ENCODE measurements at places on chromosomes 3 and 15.
A peak's percentile ranks its signal among the peaks of the same experiment; 100 is the strongest.

GRCh38 chr3:23723930-23724329, 81.8 kb upstream of the UBE2E1 start:
- no peak for DNase-seq

DNA sequence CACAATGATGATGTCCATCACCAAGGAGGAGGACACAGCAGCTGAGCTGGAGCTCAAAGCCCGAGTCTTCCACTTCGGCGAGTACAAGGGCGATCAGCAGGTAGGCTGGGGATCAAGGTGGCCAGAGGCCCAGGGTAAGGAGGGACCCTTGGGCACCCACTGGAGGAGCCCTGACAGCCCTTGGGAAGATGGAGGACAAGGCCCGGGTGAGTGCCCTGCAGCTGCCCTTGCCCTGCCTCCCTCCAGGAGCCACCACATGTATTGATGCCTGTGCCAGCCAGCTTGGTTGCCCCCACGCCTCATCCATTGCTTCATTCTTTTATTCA, 38.4 kb downstream of the CFAP100 start:
- DNase-seq = no peak

- DNase-seq = no peak
Measured at GRCh38 chr3:71201939-71202338, 381.6 kb downstream of the FOXP1 start.

- DNase-seq = no peak
Measured at GRCh38 chr15:33716025-33716424, 252.3 kb upstream of the CHRM5 start.

DNA sequence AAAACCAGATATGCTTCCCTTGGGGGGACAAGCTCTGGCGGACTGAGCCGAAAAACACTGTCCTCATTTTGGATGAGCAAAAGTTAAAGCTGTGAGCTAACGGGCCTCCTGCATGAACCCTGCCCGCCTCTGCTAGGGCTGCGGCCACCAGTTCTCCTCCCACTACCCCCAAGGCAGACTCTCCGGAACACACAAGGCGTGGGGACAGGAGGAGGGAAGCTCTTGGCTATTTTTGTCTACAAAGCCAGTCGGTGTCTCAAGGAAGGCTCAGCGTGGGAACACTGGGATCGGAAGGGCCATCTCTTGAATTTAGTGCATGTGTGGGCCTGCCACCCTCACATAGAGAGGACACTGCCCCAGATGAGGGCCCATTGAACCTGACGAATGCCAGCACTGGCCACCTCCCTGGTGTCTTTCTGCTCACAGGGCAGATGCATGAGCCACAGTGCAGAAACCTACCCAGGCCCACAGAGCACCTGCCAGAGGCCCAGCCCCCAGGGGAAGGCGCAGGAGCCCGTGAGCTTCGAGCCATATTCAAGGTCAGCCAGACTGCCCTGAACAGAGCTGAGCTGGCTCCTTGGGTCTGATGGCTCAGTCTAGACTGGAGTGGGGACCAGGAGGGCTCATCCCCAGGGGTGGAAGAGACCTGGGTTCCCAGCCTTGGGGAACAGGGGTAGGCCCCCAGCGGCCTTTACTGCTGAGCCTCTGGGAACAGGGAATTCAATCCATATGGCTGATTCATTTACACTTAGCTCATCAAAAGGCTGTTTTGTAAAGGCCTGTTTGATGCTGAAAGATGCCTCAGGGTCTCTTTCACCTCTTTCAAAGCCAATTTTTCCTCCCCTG, 38.3 kb downstream of the HCN4 start:
- no peak for DNase-seq

DNA sequence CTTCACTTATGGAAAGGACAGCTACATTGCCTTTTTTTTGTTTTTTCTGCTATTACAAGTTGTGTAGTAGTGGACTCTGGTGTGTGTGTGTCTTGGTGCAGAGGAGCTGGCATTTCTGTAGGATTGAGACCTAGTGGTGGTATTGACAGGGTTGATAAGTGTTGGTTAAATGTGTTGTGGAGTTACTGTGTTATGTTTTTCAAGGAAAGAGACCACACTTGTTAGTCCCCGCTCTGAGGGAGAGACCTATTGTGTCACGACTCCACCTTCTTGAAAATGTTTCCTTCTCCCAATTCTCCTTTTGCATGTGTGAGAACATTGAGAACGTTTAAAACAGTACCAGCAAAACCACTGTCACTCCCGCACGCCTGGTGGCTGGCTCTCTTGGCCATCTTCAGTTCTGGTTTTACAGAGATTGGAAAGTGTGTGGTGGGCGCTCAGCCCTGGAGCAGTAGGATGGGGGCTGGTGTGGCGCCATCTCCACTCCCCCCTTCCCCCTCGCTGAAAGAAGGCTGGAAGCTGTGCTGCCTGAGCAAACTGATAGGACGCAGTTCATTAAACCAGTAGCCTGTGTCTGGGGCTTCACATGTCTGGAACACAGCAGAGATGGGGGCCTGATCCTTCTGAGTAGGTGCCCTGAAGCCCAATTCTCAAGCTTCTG, 5.5 kb downstream of the KLF13 start:
- DNase-seq = no peak

DNA sequence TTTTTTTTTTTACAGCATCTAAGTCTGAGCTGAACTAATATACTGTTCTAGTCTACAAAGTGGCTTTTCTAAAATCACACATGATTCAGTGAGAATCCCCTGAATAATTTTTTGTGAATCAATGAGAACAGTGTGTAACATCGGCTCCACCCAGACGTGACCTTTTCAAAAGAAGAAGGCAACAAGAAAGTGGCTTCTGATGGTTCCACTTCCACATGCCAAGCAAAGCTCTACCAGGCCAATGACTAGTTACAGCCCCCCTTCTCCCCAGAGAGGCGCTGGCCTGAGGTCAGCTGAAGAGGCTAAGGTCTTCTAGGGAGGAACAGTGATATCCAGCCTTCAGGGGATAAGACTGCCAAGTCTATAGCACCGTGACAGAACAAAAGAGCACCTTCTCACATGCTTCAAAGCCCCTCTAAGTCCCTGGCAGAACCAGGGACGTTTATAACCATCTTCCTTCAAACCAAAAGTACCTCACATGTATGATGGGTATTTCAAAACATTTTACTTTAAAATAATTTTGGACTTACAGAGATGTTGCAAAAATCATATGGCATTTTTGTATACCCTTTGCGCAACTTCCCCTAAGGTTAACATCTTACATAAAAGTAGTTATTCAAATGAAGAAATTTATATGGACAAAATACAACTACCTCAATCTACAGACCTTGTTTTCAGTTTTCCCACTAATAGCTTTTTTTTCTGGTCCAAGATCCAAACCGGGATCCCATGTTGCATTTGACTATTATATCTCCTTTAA, 177.9 kb downstream of the OSBPL10 start:
- DNase-seq = no peak

GRCh38 chr3:150285601-150286000, 122.5 kb upstream of the TSC22D2 start:
- no peak for DNase-seq

DNA sequence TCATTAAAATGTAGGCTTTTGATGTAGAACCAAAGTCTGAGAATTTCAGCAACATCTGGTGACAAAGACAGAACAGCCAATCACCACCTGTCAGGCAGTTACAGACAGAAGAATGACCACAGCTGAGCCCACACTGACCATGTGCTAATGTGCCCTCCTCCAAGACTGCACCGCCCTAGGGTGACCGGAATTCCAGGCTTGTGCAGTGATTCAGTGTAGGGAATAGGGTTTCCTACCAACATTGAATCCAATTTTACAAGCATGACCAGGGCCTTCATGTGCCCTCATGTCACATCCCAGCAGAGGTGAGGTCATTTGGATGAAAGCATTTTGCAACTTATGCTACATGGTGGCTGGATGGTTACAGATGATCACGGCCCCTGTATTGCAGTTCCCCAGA, 412.5 kb downstream of the SOX2 start:
- DNase-seq = no peak

- DNase-seq = no peak
Measured at GRCh38 chr15:95556866-95557225, 773.7 kb upstream of the NR2F2 start.

DNA sequence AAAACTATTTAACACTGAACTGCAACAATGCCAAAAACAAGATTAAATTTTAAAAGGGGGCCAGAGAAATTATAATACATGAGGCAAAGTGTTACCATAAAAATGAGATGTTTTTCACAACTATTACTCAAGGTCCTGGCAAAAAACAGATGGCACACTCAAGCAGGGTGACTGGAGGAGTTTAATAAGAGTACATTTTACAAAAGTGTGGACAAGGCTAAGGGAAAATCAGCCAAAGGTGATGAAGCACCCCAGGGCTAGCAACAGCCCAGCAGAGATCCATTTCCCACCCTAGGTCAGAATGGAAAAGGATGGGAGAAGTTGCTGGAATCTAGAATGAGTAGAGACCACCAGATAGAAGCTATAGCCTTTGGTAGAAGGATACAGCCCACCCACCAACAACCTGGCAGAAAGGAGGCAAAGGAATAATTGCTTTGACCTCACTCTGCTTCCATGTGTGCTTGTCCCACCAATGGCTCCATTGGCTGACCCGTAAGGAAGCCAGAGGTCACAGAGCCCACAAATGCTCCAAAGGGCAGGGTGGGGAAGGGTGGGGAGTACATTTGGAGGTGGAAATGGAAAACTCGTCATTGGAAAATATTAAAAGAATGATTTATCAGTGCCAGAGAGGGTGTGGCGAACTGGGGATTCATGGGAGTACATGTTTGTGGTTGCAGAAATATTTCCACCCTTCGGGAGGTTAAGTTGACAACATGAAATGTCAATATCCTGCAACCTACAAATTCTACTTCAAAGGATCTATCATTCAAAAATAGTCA, 161.0 kb upstream of the UBE2E2 start:
- no peak for DNase-seq

DNA sequence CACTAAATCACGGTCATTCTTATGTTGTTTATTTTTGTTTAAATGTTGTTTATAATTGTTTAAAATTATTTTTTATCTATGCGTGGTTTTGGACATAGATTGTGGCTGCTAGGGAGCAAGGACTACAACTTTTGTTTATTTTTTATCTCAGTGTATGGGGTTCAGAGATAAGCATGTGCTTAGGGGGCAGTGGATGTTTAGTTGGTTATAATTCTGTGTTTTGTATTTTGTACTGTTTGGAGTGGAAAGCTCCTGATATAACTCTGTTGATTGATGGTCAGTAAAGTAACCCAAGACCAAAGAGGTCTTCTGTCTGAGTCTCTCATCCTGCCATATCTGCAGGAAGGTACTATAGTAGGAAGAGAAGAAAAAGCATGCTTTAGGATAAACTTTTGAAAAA, 36.5 kb upstream of the NPHP3 start:
- no peak for DNase-seq

- DNase-seq = no peak
Measured at GRCh38 chr3:41580274-41580959, 381.1 kb downstream of the CTNNB1 start.

GRCh38 chr15:58070801-58071418, 5.4 kb upstream of the ALDH1A2 start:
- peak; percentile 19 for DNase-seq

DNA sequence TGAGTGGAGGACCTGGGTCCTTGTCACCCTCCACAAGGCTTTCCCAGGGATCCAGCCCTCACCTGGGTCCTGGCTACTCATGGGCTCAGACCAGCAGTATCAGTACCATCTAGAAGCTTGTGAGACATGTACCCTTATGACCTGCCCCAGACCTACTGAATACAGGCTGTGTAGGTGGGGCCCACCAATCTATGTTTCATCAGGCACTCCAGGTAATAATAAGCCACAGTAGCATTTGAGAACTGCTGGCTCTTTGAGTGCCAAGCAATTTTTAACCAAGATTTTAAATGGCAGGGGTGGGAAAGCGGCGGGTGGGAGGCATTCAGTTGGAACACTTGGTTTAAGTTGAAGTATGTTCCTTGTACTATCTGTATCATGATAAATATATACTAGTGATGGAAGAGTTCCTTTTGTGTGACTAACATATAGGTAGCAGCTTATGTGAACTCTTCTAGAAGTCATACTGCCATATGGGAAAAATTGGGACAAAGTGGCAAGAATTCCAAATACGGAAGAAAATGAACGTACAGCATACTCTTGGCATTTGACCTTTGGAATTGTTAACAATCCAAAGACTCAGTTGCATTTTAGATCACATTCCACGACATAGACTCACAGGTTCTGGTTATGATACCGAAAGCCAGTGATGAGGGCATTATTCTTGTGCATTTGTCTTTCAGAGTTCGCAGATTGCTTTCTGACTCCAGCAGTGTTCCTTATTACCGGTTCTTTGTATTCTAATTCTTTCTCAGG, 190.4 kb downstream of the GHSR start:
- no peak for DNase-seq

DNA sequence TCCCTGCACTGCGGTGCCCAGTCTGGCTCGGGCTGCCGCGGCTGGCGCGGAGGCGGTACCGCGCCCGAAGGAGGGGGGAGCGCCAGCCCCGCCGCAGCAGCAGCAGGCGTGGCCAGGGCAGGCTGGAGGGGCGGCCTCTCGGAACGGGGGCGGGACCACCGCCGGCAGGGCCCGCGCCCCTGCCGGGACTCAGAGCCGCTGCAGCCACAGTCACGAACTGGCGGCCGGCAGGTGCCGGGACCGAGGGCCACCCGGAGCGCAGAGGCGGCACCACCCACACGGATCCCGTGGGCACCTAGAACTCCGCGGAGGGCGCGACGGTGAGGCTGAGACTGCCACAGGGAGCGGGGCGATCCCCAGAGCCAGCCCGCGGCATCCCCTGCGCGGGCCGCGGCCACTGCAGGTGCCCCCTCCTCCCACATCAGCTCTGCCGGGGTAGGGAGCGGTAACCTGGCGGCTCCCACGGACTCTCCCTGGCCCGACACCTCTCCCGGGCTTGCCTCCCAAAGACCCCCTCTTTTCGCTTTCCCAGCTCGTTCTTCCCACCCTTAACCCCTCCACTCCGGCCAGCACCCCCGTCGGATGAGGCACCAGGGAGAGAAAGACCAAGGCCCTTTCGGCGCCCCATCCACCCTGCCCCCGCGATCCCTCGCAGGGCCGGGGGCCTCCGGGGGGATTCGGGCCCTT, at the start of gene VWA5B2:
TSS of gene VWA5B2 (plus strand) at position 192 of the 687 bp plus-strand sequence. CDS start 944 bp downstream, outside the sequence.
- peak; percentile 68 for DNase-seq

DNA sequence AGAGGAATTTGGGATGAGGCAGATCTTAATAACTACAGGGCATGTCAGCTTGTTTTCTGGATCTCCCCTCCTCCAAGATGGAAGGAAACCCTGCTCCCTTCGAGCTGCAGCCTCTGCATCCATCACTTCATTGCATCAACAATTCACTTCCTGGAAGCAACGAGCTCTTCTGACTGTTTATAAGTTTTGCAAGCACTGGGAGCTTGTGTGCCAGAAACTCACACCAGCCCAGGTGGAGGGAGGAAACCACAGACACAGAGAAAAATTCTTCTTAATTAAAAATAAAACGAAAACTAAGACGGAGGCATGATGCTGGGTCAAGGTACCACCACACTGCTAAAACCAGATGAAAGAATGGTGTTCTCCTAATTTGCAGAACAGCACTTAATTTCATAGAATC, 10.6 kb downstream of the LRIG1 start:
- DNase-seq = no peak

DNA sequence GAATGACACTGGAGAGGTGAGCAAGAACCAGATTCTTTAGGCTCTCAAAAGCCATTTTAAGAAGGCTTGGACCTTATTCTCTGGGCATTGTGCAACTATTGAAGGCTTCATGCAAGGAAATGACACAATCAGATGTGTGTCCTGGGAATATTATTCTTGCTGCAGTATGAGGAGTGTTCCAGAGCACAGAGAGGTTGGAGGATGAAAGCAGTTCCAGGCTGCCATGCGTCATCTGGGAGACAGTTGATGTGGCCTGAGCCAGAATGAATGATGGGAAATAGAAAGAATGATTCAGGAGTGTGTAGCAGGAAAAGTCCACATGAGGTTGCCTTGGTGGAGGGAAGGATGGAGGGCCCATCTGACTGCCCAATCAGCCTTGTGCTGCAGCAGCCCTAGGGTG, 123.1 kb downstream of the CHCHD6 start:
- DNase-seq = no peak

- peak; percentile 86 for DNase-seq
Measured at GRCh38 chr3:50192689-50193141, 1.3 kb downstream of the GNAT1 start.
